ENCODE measurements at places on chromosomes 6 and 20.

DNA sequence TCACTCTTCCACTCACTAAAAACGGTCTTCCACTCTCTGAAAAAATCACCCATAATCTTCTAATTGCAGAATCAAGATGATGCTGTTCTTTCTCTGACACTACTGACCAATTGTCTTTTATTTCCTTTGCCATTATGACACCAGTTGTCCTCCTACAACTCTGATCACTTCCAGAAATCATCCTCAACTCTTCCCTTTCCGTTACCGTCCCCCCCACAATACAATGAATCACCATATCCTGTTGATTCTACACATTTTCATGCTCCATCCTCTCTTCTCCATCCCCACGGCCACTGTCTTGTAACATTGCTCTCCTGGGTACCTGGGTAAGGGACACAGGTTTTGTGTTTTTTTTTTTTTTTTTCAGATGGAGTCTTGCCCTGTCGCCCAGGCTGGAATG, 2.5 kb upstream of the PPP2R5D start:
- DNase-seq = peak; percentile 64

DNA sequence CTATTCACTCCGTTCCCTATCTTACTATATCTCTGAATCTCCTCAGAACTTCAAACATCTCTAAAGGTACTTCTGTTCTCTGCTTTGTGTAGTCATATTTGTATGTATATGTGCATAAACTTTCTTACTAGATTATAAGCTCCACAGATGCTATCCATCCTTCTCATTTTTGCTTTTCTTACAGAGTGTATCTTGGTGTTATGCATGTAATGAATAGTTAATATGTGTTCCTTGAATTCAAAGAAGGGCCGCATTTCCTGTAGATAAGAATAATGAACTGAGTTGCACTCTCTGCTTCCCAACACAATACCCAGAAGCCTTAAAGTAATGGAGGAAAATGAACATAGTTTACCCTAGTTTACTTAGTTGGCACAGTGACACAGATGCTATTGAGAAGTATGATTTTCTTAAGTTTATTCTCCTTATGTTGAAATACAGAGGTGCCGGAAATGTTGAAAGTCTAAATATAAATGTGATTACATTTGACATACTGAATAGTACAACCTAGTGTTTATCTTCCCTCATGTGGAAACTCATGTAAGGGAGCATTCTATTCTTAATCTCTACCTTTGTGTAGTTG, 6.0 kb downstream of the NUS1 start:
- no peak for DNase-seq

DNA sequence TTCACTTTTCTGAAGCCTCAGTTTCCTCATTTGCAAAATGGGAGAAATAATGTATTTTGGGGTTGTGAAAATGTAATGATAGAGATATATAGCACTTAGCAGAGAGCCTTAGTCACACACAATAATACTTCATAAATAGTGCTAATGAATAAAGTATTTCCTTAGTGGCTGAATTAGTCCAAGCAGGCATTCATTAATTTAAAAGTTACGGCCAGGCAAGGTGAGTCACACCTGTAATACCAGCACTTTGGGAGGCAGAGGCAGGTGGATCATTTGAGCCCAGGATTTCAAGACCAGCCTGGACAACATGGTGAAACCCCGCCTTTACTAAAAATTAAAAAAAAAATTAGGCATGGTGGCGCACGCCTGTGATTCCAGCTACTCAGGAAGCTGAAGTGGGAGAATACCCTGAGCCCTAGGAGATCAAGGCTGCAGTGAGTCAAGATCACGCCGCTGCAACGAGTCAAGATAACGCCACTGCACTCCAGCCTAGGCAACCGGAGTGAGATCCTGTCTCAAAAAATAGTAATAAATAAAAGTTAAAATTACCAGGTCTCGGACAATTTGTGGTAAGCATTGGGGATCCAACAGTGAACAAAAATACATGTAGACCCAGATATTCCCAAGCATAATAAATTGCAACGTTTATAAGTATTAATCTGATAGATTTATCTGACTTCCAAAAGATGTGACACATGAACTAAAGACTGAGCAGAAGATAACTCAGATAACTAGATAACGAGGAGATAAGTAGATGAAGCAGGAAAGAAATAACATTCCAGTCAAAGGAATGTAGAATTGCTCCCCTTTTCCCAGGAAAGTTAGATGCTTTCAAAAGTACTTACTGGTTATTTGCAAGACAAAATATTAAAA, 2.1 kb upstream of the IBTK start:
- DNase-seq = no peak

DNA sequence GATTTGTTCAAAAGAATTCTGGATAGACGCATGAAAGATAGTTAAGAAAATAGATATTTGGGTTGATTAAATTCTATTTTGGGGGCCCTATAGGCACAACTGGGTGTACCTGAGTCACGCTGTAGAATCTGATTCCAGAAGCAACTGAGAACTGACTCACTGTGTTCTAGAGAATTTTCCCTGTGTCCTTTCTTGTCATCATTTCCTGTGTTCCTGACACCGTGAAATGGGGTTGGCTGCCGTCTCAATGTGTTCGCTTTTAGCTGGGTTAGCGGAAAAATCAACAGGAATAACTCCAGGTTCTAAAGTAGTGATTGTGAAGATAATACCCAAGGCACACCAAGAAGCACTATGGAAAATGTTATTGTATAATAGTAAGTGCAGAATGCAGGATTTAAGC, 5.0 kb downstream of the GCNT2 start:
- DNase-seq = peak; percentile 72

DNA sequence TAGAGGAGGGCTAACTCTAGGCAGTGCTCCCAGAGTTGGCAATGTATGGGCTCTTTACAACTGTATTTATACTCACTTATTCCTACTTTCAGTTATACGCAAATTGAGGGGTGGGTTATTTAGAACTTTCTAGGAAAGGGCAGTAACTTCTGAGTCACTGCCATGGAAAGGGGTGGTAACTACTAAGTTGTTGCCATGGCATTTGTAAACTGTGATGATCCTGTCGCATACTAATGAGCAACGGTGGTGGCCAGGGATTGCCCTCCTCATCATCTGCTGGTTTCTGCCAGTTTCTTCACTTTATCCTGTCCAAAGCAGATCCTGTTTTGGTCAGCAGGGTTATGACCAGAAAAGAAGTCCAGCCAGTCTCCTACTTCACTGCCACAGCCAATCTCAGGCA, 95.5 kb upstream of the PTPRT start:
- no peak for DNase-seq

- no peak for DNase-seq
Observed at GRCh38 chr6:7500752-7501282, 40.7 kb upstream of the DSP start.

DNA sequence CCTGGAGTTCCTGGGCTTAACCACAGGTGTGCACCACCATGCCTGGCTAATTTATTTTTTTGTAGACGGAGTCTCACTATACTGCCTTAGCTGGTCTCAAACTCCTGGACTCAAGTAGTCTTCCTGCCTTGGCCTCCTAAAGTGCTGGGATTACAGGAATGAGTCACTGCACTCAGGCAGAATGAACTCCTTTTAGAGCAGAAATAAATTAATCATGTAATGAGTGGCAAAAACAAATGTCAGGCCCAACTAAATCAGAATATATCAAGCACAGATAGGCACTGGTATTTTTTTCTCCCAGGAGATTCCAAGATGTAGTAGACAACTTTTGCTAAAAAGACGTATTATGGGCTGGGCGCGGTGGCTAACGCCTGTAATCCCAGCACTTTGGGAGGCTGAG, 2.6 kb downstream of the RPS10 start:
- peak; percentile 60 for DNase-seq

DNA sequence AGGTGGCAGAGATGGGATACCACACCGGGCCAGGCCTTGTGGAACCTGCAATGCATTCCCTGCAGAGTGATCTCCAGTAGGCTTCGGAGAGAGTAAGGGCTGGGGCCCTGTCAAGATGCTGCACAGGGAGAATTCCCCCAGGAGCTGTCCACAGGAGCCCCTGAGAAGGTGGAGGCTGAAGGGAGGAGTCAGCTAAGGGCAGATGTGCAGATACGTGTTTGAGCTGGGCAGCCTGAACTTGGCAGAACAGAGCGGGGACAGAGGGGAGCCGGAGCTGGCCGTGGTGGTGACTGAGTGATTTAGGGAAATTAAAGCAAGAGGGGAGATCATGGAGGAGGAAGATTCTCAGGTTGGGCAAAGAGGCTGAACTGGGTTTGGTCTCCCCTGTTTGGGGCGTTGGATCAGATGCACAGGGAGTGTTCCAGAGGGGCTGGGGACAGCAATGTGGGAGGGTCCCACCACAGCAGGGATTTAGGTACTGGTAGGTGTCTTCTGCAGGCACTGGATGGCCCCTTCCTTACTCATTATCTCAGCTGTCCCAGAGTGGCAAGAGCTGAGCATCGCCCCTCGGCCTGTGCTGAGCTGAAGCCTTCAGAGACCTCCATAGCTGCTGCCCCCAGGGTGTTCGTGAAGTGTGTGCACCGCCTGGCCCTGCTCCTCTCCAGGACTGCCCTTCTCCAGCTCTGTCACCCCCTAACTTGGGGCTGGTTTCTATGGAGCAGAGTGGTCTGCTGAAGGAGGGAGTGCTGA, 3.8 kb upstream of the NCR2 start:
- DNase-seq = no peak

All from ELR (cell line).